ENCODE measurements at places on chromosomes 13 and 19. TPM values are rescaled to one million over a fixed set of nuclear protein-coding genes. Genes with fewer than 3 reads are reported as not detected.

The SIGLEC12 gene
- total RNA-seq = under 0.01 TPM

The NCR1 gene
- total RNA-seq = 0.36 TPM

The CLEC4G gene
- not detected for total RNA-seq

DNA sequence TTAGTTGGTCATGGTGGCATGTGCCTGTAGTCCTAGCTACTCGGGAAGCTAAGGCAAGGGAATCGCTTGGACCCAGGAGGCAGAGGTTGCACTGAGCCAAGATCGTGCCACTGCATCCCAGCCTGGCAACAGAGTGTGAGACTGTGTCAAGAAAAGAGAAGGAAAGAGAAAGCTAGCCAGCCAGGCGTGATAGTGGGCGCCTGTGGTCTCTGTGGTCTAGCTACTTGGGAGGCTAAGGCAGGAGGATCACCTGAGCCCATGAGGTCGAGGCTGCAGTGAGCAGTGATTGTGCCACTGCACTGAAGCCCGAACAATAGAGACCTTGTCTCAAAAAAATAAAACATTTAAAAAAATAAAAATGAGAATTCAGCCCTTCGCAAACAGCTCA is 33.3 kb downstream of the TIMM13 start:
- H3K36me3 ChIP-seq = no peaks in the 10 kb centered on the region
- peaks cover 6% of the 10 kb centered on the region for H3K4me1 ChIP-seq
- H3K4me3 ChIP-seq = peak overlapping the region; percentile 67
- peaks cover 3% of the 10 kb centered on the region for H3K27me3 ChIP-seq

DNA sequence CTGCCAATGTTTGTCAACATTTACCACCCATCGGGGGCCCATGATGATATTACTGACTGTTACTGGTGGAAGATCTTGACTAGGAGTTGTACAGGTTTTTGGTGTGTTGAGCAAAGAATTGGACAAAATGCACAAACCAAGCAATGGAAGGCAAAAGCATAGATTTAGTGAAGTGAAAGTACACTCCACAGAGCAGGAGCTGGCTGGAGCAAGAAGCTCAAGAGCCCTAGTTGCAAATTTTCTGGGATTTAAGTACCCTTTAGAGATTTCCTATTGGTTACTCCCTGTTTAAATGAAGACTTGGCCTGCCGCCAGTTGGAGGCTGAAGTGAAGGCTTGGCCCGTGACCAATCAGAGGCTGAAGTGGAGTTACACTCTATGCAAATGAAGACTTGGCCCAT is 128.6 kb upstream of the KL start:
- H3K4me1 ChIP-seq = no peaks in the 10 kb centered on the region
- no peaks in the 10 kb centered on the region for H3K36me3 ChIP-seq
- no peaks in the 10 kb centered on the region for H3K27me3 ChIP-seq

GRCh38 chr19:47765523-47766358 is 12.8 kb upstream of the SELENOW start:
- H3K27me3 ChIP-seq = no peaks in the 10 kb centered on the region
- no peak overlapping the region for H3K4me3 ChIP-seq
- DNase-seq = peak; percentile 91

GRCh38 chr13:54018485-54018884 is 989.9 kb downstream of the OLFM4 start:
- H3K4me3 ChIP-seq = no peak overlapping the region
- no peaks in the 10 kb centered on the region for H3K36me3 ChIP-seq
- no peak for DNase-seq
- no peaks in the 10 kb centered on the region for H3K27me3 ChIP-seq

Data from osteoblast (primary cell).